Myocyte (in vitro differentiated cells): ENCODE measurements at places on chromosomes 12 and 14. TPM values are rescaled to one million over a fixed set of nuclear protein-coding genes. Genes with fewer than 3 reads are reported as not detected.

GRCh38 chr14:66066981-66067776 lies 419.0 kb upstream of the CCDC196 start:
- DNase-seq, result no peak

GRCh38 chr14:69005432-69006148 lies 26.5 kb upstream of the ACTN1 start:
- DNase-seq, result peak; percentile 86

- DNase-seq, result no peak
Measured at GRCh38 chr12:83527810-83528209, 841.1 kb downstream of the TMTC2 start.

- no peak for DNase-seq
Measured at GRCh38 chr12:95240556-95240955, 22.9 kb downstream of the VEZT start.

DNA sequence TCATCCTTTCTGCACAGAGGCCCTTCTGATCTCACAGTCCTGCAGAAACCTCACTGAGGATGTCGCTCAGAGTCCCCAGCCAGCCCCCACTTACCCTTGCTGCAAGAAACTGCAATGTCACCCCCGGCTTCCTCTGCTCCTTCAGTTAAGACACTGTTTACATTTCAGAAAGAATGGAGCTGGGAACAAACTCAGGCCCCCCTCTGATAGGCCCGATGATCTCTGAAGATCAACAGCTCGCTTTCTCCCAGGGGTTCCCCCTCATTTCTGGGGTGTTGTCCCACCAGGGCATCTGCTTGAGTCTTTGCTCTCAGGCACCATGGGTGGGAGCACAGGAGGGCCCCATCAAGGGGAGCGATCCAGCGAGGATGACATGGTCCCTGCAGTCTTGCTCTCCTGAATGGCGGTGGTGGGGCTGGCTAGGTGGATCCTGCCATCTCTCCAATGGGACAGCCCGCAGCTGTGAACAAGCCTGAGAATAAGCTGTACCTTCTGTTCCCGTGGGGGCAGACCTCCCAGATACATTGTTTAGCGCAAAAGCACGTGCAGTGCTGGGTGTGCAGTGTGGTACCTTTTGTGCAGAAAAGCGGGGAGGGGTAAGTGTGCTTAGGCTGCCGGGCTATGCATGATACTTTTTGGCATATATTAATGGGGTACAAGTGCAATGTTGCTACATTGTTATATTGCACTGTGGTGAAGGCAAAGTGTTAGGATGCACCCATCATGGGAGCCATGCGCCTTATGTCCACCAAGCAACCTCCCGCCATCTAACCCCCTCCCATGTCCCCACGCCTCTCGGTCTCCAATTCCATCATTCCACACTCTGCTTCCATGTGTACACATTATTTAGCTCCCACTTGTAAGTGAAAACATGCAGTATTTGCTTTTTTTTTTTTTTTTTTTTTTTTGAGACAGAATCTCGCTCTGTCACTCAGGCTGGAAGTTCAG lies 6.7 kb upstream of the NCOR2 start:
- no peak for DNase-seq

- peak; percentile 97 for DNase-seq
Measured at GRCh38 chr12:132687211-132688164, at the start of the genes POLE and PXMP2. TSS of gene POLE (minus strand) at chr12:132687342. CDS start at chr12:132687315, 27 bp downstream. TSS of gene PXMP2 (plus strand) at chr12:132687587. CDS start at chr12:132687671, 84 bp downstream.

DNA sequence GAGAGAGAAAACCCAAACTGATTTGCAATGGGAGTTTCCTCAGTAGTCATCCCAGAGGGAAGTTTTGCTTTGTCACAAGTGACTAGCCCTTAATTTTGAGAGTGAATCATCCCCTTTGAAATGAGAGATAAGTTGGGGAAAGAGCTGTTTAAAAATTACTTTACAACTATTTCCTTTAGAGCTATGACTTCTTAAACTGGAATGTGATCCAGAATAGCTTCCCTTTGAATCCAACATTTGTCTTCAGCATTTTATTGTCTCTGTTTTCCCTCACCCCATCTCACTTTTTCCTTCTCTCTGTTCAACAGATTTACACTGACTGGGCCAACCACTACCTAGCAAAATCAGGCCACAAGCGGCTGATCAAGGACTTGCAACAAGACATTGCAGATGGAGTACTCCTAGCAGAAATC lies 109.3 kb downstream of the NAV3 start:
- DNase-seq, result peak; percentile 74

- no peak for DNase-seq
Measured at GRCh38 chr14:91315844-91316267, 71.4 kb upstream of the GPR68 start.

- no peak for DNase-seq
Measured at GRCh38 chr12:25126101-25126500, 68.9 kb downstream of the DNAI7 start.

The ARHGEF25 gene
- total RNA-seq, result 8.6 and 12.4 TPM in 2 replicates

The GARIN6 gene
- not detected in 2 replicates for total RNA-seq

The GALNT8 gene
- not detected in 2 replicates for total RNA-seq

The TRPV4 gene
- total RNA-seq, result 0.08 and 0.31 TPM in 2 replicates
